ENCODE measurements at places on chromosomes 1 and 21. TPM values are rescaled to one million over a fixed set of nuclear protein-coding genes. Genes with fewer than 3 reads are reported as not detected.

The TPRG1L gene
- total RNA-seq, result 53.6 TPM

The COA6 gene
- total RNA-seq, result 25.0 TPM

DNA sequence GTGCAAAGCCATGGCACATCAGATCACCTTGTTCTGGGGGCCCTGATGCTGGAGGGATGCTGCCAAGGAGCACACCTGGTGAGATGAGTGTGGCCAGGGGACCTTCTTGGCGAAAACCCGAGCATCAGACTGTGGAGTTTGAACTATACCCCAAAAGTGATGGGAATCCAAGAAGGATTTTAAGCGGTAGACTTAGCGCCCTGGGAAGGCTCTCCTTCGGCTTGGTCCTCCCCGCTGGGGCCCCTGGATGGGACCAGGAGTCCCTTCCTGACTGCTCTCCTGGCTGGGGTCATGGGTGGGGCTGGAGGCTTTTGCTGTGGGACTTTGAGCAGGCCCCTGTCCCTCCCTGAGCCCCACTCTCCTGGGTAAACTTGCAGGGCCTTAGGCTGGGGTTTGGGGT is 10.5 kb downstream of the ZNF362 start:
- no peak for DNase-seq
- peaks cover 7% of the 10 kb centered on the region for H3K36me3 ChIP-seq
- H3K27me3 ChIP-seq, result no peaks in the 10 kb centered on the region
- H3K27ac ChIP-seq, result no peak overlapping the region

GRCh38 chr1:92909321-92909720 is 51.9 kb downstream of the DIPK1A start:
- no peaks in the 10 kb centered on the region for H3K27me3 ChIP-seq
- H3K27ac ChIP-seq, result no peak overlapping the region
- H3K36me3 ChIP-seq, result peaks cover 3% of the 10 kb centered on the region
- H3K4me3 ChIP-seq, result no peak overlapping the region
- DNase-seq, result no peak
